ENCODE measurements at places on chromosomes 6 and 20.

DNA sequence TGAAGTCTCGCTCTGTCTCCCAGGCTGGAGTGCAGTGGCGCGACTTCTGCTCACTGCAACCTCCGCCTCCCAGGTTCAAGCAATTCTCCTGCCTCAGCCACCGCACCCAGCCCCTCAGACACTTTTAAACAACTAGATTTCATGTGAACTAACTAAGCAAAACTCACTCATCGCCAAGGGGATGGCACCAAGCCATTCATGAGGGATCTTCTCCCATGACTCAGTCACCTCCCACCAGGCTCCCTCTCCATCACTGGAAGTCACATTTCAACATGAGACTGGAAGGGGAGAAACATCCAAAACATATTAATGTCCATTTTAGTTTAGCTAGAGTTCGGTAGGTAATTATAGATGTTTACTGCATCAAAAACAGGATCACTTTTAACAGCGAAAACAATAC, 95.9 kb upstream of the PRL start:
- no peak for DNase-seq

DNA sequence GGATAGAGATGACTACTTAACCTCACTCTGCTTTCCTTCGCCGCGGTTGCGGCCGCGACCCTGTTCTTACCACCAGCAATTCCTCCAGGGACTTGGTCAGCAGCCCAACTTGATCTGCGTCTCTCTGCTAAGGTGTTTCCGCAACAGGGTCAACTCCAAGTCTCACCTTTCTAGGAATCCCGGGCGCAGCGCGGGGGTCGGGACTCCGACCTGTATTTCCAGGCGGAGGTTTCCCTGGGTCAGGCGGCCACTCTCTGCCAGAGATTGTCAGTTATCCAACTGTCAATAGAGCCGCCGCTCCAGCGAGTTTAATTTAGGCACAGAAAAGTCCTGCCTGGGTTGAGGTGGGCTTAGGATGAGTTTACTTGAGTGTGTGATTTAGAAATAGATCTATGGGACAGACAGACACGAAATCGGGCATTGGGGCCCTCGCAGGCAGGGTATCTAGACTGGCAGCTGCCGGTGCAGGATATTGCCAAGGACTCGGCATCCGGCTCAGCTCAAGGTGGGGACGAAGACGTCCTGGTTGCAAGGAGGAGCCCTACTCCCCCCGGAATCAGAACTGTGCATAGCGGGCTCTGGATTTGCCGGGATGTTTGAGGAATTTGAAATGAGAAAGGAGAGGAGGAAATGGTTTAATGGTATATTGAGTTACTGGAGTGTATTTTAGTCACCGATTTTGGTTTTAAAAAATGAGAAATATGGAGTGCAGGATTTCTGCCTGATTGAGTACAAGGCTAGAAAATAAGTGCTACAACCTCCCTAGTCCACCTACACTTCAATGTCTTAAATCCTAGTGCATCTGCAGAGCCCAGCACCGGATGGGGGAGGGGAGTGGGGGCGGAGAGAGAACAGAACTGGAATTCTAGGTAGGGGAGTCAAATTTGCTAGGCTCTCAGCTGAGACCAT, 23.7 kb downstream of the POM121L2 start:
- DNase-seq: no peak

DNA sequence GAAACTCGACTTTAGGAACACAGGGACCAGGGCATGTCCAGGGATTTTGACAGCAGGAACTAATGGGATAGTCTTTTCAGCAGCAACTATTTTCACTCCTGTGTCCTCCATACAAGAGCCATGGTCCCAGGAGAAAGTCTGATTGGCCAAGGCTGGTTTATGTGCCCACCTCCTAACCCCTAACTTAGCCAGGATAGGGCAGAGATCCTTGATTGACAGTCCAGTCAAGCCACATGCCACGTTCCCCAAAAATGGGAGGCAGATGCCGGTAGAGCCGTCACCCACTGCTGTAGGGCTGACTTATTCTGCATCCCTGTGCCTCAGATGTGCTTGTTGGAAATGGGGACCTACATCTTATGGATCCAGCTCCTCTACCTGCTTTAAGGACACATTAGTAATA, 22.3 kb downstream of the SLC2A10 start:
- DNase-seq: no peak

GRCh38 chr6:136225496-136225895, 24.6 kb downstream of the MTFR2 start:
- DNase-seq: no peak

- DNase-seq: no peak
Measured at GRCh38 chr6:4567141-4567540, 209.1 kb upstream of the CDYL start.

DNA sequence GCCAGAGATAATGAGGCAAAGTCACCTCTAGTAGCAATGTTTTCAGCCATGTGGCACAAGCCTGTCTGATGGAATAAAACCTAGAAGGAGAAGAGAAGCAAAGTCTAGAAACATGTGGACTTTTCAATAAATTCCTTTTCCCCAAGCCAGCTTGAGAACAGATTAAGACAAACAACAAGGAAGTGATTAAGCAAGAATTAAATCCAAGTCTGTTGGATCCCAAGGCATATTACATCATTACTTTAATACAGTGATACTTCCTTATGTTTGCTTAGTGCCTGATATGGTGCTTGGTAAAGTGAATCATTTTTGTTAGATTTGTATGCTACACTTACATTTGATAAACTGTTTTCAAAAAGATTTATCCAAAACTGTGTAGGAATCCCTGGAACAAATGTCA, 260.3 kb upstream of the FAM83B start:
- no peak for DNase-seq

- DNase-seq: peak; percentile 19
Measured at GRCh38 chr6:89281779-89282246, 33.3 kb downstream of the GABRR2 start.

GRCh38 chr20:1600736-1601135, 19.1 kb downstream of the SIRPB1 start:
- no peak for DNase-seq

DNA sequence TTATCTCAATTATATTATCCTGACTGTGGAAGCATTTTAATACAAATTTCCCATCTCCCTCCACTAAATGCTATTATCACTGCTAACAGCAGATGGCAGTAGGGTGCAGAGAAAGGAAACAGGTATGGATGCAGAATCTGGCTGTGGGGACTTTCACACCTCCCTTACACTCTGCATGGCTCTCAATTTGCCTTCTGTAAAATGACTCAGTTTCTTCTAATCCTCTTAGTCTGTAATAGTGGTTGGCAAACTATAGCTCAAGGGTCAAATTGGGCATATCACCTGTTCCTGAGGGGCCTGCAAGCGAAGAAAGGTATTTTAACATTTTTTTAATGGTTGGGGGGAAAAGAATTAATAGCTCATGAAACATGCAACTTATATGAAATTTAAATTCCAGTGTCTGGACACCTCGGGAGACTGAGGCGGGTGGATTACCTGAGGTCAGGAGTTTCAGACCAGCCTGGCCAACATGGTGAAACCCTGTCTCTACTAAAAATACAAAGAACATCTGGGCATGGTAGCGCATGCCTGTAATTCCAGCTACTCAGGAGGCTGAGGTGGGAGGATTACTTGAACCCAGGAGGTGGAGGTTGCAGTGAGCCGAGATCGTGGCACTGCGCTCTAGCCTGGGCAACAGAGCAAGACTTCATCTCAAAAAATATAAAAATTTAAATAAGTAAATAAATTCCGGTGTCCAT, 83.5 kb downstream of the ZMYND8 start:
- DNase-seq: no peak

DNA sequence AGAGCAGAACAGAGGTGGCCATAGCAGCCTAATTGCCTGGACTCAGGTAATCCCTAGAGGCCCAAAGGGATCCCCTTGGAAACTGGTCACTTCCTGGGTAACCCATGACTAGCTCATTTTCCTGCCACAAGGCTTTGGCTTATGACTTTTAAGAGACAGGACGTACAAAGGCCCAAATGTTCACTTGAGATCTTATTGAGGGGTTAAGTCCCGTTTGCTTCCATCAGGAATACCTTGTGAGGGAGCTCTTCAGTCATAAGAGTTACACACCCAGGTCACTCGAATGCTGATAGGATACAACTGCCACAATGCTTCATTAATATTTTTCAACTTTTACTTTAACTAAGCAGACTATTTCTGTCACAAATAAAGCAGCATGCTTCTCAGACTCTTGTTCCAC, 51.7 kb downstream of the TMEM170B start:
- DNase-seq: no peak

DNA sequence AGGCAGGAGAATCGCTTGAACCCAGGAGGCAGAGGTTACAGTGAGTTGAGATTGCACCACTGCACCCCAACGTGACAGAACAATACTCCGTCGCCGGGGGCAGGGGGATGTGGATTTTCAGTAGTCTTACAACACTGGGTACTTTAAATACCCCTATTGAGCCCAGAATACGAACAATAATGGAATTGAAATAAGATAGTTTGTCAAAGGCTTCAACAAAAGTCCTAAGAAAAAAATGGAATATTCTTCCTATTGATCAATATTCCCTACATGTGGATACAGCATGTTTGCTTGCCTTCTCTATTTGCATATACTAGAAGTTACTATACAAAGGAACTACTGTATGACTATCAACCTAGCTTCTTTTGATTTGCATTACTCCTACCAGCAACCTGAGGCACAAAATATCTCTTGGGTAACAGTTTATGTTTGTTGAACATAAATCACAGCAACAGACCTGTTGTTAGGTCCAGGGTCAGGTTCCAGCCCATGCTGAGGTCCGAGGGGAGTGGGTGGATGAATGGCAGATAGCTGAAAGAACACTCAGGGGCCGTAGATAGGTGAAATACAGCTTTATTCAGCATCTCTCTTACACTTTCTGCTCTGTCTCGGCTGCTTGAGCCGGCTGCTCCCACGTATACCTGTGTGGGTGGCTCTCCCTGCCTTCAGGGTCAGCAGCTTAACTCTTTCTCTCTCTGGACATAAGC, 23.8 kb downstream of the MAN1A1 start:
- DNase-seq: no peak

DNA sequence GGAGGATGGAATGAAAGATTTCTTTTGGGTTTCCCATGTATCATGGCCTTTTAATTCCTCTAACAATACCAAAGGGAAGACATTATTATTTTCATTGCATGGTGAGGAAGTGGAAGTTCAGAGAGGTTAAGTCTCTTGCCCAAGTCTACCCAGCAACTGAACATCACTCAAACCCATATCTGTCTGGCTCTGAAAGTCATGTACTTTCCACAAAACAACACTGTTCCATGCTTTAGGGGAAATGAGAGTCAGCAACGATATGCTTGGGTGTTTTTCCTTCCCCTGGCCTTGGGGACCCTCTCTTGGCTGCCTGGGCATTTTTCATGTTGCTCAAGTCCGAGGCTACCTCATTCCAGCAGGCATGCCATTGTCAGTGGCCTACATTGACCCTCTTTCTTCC, 118.8 kb downstream of the ADTRP start:
- DNase-seq: no peak

- no peak for DNase-seq
Measured at GRCh38 chr6:105794239-105794638, 291.9 kb upstream of the PRDM1 start.

DNA sequence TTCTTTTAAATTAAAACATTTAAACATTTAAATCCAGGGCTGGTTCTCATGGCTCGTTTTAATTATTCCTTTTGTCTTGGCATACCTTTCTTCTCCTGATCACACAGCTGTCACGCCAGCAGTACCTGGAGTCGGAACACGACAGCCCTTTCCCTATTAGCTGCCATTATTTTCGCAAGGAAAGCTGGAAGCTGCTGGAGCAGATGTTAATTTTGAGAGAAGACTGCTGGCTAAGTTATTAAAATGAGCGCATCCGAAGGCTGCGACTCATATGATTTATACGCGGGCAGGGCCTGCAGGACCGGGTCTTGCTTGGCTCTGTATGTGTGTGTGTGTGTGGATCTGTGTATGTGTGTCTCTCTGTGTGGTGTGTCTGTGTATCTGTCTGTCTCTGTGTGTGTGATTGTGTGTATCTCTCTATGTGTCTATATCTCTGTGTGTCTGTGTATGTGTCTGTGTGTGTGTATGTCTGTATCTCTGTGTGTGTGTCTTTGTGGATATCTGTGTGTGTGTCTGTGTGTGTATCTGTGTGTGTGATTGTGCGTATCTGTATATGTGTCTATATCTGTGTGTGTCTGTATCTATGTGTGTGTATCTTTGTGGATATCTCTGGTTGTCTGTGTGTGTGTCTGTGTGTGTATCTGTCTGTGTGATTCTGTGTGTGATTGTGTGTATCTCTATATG, 191.5 kb downstream of the CDH4 start:
- no peak for DNase-seq

GRCh38 chr20:48795732-48796131, 32.1 kb downstream of the PREX1 start:
- DNase-seq: no peak

DNA sequence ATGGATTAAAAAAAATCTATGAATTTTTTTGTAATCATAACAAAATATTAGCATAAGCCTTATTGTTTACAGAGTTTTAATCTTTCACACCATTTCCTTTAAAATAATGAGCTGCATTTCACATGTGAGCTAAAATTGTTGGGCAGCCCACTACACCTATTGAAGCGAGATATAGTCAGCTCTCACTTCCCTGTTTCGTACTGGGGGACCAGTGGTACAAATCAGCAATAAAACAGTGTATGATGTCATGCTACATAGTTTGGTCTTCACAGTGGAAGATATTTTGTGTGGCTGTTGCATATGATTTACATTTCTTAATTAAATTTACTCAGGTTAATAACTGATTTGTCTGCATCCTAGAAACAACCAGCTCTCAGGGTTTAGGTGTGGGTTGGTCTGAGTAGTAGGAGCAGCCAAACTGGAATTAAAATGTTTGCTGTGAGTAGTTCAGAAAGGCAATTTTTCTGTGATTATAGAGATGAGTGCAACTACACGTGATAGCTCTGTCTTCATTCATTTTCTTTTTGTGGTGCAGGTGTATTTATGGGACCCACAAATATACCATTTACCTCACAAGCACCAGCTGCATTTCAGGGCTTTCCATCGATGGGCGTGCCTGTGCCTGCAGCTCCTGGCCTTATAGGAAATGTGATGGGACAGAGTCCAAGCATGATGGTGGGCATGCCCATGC, 99.3 kb downstream of the B3GAT2 start:
- no peak for DNase-seq

GRCh38 chr6:125612345-125612846, 137.0 kb upstream of the HEY2 start:
- no peak for DNase-seq

DNA sequence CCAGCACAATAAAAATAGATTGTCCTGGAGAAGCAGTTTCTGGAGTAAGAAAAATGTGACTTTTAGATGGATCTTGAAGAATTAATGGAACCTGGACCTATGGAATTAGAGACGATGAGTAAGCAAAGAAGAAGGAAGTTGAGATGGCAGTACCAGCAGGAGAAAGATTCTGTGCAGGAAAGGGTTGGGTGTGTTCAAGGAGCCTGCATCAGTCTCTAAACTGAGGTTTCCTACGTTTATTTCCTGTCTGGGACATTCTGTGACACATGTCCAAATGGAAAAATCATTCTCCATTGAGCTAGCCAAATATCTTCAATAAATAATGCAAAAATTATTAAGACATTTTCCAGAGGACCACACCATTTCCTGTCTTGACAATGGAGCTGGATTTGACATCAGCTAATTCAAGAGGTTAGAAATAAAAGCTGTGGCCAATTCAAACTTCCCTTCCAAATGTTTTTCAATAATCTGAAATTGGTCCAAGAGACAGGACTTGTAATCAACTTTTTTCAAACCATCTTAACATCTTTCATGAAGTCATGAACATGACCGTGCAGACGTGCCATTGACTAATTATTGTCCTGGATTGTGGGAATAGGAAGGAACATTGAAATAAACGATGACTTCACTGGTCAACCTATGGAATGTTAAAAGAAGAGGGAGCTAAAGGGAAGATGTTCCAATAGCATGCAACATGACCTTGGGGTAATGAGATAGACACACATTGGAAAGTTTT, 198.3 kb downstream of the ZNF217 start:
- DNase-seq: no peak

All from activated effector memory CD4-positive, alpha-beta T cell treated with Interleukin-2 at 50 U/mL for 16 hours (primary cell).